ENCODE measurements at places on chromosomes 1 and 21.

- DNase-seq: no peak
Measured at GRCh38 chr1:14841951-14842350, 243.5 kb downstream of the KAZN start.

- DNase-seq: peak; percentile 65
Measured at GRCh38 chr1:12594966-12595756, 22.8 kb downstream of the DHRS3 start.

GRCh38 chr1:218498056-218498938 lies 153.2 kb downstream of the TGFB2 start:
- DNase-seq: no peak

DNA sequence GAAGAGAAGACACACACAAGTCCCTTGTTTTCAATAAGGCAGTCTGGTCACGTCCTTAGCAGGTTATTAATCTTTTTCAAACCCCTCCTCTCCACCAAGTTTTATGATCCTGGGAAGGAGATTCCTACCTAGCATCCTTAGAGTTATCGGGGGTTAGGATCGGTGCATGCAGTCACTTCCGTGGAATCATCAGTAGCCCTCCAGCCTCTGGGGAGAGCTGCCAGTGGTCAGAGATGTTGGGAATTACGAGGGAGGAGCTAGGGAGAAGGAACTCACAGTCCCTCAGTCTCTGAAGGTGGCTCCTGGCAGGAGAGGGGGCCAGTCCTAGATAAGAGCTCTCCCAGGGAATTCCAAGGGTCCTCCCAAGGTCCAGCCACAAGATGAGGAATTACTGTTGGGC lies 57.7 kb upstream of the ATP5PO start:
- DNase-seq: no peak

DNA sequence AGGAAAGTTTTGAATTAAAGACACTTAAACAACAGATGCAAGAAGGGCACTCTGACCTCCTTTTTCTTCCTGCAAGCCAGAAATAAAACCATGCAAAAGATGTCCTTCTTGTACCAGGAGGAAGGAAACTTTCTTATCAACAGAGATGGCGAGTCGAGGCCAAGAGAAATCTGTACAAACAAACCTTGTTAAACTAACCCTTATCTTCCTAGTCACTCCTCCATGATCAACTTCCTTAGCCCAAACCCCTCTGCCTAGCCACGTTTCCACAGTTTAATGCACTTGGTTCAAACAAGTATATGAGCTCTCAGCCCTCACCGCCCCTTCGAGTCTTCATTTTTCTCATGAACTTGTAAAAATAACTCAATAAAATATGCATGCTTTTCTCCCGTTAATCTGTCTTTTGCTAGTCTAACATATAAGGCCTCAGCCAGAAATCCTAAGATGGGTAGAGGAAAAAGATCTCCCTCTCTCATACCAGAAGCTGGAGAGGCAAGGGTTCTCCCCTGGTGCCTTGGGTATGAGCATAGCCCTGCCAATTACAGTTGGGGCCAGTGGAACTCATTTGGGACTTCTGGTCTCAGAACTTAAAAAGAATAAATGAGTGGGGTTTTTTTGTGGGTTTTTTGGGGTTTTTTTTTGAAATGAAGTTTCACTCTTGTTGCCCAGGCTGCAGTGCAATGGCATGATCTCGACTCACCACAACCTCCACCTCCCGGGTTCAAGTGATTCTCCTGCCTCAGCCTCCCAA lies 141.7 kb upstream of the SOD1 start:
- DNase-seq: no peak

- no peak for DNase-seq
Measured at GRCh38 chr21:43871487-43871886, 6.5 kb downstream of the AGPAT3 start.

- no peak for DNase-seq
Measured at GRCh38 chr1:59639266-59639665, 175.5 kb upstream of the HOOK1 start.

All from activated T-cell treated with anti-CD3 and anti-CD28 coated beads, Interleukin-2, amount 50 U/mL, for 24 hours (primary cell).